ENCODE measurements at places on chromosomes 13 and 19.

DNA sequence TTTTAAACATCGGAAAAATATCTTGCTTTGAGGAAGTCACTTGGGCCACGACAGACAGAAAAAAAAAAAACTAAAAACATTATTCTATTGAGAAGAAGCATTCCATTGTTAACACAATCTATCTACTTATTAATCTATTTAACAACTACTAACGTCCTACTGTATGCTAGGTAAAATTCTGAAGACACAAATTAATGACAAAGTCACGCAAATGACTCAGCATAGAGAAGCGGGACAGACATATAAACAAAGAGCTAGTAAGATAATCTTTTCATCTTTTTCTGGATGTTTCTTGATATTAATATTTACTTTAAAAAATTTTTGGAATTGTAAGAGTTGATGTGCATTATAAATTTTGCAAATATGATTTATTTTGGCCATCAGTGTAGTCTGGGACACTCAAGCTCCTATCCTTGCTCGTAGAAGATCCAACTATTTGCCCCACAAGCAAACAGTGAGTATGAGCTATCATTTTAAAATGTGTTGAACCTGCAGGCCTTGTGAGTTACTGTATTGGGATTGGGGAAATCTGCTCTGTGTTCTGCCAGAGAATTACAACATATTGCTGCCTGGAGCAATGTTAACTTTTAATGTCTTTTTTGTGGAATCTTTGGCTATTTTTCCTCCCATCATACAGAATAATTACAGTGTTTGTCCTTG lies 109.1 kb downstream of the PCDH9 start:
- DNase-seq, result no peak

DNA sequence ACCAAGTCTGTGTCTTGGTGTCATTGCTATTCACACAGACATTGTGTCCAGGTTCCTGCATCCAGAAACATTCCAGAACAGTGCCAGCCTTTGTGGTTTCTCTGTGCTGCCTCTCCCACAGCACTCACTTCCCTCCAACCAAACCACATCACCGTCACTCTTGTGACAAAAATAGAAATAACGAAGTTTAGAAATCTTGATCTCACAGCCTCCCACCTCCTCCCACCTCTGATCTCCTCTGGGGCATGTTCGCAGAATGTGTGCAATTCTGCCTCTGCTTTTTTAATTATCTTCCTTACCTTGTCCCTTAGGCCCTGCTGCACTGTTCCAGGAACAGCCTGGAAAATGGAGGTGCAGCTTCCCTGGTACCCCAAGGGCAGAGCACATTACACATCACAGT lies 8.7 kb upstream of the SERPINE3 start:
- peak; percentile 89 for DNase-seq

- no peak for DNase-seq
Observed at GRCh38 chr13:97233499-97233898, 11.4 kb downstream of the MBNL2 start.

DNA sequence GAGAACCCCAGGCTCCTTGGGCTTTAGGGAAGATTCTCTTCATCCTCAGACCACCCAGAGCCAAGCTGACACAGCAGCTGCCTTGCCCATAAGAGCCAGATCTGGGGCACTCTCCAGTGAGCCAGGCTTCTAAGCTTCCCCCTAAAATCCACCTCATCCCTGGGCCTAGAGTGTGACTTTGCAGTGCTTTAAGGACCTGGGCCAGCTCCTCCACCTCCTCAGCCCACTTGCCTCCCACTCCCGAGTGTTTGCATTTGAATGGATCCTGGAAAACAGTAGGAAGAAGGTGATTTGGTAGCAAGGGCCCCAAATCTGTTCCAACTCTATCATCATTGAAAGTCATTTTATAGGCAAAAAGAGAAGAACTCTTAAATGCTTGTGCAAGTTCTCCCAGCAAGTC lies 108.7 kb upstream of the UBL3 start:
- no peak for DNase-seq

GRCh38 chr13:55893540-55893939 lies 1247.2 kb upstream of the PRR20A start:
- DNase-seq, result no peak

- no peak for DNase-seq
Observed at GRCh38 chr13:51220706-51221105, 1.5 kb upstream of the FAM124A start.

DNA sequence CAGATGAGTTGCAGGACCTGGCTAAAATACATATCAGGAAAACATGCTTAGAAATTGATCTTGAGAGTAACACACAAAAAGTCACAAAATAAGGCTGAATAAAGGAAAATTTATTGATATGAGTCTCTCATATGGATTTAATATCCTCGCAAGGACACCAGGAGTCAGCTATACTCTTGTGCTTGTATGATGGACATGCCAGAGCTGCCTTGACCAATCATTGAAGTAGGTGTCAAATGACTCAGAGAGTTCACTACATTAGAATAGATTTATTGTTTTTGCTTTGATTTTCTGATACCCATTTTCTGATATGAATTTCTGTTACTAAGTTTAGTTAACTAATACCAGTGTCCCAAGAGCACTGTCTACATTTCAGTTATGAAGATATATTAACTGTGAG lies 37.4 kb upstream of the CSNK1A1L start:
- DNase-seq, result no peak

- peak; percentile 39 for DNase-seq
Observed at GRCh38 chr13:49635599-49636433, 7.5 kb downstream of the ARL11 start.

- DNase-seq, result peak; percentile 30
Observed at GRCh38 chr13:74229242-74229641, 95.0 kb upstream of the KLF12 start.

- DNase-seq, result peak; percentile 39
Observed at GRCh38 chr19:13705928-13706447, 58.3 kb upstream of the MRI1 start.

DNA sequence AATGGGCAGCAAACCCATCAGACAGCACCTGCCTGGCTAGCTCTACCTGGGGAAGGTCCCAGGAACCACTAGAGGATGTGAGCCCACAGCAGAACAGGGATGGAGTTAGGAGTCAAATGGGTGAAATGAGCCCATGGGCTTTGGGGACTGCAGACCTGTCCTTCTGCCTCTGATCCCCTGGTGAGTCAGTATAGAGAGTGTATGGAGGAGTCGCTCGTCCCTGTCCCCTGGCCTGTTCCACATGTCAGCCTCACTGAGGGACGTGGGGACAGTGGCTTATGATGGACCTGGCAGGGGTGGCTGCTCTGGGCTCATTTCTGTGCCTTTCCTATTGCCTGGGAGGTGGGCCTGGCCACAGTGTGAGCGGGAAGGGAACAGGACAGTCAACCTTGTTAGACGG lies 4.0 kb downstream of the CEACAM1 start:
- DNase-seq, result no peak
